ENCODE measurements at places on chromosomes 6 and 20.

- no peak for DNase-seq
Observed at GRCh38 chr6:79712144-79712543, 81.0 kb downstream of the SH3BGRL2 start.

- no peak for DNase-seq
Observed at GRCh38 chr6:166586424-166587156, at the start of gene RAMACL. TSS of gene RAMACL (minus strand) at chr6:166586678. CDS start at chr6:166586477, 201 bp downstream.

DNA sequence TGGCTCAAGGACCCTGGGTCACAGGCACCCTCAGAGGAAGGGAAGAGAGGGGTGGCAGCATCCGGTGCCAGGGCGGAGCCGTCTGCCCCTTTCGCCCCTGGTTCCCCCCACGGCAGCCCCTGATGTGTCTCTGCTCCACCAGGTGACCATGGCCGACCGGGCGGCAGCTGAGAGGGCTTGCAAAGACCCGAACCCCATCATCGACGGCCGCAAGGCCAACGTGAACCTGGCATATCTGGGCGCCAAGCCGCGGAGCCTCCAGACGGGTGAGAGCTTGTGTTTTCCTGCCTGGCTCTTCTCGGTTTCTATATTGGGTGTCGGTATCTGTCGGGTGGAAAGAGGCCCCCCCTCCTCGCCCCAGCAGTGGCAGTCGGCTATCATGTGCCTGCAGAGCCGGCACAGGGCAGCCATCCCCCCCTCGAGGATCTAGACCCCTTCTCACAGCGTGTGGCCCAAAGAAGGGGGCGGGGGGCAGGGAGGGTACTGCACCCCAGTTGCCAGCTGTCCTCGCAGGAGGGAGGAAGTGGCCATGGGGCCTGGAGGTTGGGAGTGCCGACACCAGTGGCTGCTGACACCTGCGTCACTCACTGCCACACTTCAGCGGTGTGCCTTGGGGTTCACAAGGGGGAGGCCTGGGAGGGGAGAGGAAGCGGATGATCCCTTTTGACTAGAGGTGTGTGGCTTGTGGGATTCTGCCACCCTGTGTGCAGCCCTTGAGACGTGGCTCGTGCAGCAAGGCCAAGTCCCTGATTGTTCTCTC lies 1.5 kb downstream of the RBM38 start:
- DNase-seq, result peak; percentile 48

DNA sequence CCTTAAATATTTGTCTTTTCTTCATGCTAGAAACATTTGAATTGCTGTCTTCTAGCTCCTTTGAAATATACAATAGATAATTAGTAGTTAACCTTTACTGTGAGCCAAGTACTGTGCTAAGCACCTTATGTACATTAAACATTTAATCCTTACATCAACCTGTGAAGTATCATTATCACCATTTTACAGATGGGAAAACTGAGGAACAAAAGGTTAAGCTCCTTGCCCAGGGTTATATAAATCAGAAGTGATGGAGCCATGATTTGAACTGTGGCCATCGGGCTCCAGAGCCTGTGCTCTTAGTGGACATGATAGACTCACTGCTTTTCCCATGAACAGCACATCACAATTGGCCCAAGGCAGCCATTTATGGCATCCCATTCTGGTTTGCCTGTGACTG lies 140.9 kb downstream of the UNC5CL start:
- DNase-seq, result no peak

DNA sequence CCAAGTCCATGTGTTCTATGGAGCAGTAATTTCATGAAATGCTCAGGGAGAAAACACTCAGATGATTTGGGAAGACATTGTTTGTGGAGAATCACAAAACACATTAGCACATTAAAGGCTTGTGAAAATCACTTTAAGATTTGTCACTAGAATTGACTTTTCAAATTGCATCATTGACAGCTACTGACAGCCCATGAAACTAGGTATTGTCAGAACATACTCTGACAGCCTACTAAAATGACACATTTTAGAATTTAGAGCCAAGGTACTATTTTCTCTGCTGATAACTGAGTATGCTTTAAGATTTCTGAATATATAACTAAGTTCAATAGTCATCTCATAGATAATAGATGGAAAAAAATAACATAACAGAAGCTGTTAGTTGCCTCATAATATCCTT lies 67.4 kb upstream of the FOXC1 start:
- no peak for DNase-seq

GRCh38 chr6:50962213-50962759 lies 143.6 kb downstream of the TFAP2B start:
- DNase-seq, result no peak

- no peak for DNase-seq
Observed at GRCh38 chr20:58921564-58921963, 59.5 kb upstream of the NELFCD start.

GRCh38 chr6:11412011-11412424 lies 125.5 kb upstream of the TMEM170B start:
- no peak for DNase-seq

DNA sequence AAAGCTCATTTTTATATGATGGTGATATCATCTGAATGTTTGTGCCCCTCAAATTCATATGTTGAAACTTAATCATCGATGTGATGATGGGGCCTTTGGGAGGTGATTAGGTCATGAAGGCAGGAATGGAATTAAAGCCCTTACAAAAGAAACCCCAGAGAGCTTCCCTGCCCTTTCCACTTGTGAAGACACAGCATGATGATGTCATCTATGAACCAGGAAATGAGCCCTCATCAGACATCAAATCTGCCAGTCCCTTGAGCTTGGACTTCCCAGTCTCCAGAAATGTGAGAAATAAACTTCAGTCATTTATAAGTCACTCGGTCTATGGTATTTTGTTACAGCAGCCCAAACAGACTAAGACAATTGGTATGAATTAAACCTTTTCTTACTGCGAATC lies 153.1 kb downstream of the MYB start:
- DNase-seq, result no peak

DNA sequence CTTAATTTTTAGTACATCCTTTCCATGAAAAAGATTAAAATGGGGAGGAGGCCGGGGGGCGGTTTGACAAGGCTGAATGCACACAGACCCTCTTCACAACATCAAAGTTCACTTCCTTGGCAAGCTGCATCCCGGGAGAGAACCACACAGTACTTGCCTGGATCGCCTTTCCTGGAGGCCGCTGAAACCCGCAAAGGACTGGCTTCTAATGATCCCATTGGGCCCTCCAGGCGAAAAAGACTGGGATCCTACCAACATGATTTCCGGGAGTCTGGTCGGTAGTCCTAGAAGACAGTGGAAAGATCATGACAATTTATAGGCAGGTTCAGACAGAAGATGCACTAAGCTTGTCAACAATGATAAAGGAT lies 60.2 kb downstream of the RIPOR2 start:
- no peak for DNase-seq

DNA sequence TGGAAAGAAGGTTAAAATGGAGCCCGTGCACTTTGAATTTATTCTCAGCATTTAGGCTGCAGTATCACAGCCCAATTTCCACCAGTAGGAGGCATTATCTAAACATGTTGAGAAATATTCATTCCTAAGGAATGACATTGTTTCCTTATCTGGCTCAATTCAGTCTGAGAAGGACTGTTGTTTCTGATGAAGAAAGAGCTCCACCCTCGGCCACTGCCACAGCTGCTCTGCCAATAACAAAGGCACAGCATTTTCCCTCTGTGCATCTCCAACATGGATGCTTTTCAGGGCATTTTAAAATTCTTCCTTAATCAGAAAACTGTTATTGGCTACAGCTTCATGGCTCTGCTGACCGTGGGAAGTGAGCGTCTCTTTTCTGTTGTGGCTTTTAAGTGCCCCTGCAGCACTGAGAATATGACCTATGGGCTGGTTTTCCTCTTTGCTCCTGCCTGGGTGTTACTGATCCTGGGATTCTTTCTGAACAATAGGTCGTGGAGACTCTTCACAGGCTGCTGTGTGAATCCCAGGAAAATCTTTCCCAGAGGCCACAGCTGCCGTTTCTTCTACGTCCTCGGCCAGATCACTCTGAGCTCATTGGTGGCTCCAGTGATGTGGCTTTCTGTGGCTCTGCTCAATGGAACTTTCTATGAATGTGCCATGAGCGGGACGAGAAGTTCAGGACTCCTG lies at the start of gene CALHM5:
CALHM5 (plus strand) TSS at position 216 of the 687 bp plus-strand sequence; CDS start at position 274, 58 bp downstream.
- DNase-seq, result peak; percentile 29

DNA sequence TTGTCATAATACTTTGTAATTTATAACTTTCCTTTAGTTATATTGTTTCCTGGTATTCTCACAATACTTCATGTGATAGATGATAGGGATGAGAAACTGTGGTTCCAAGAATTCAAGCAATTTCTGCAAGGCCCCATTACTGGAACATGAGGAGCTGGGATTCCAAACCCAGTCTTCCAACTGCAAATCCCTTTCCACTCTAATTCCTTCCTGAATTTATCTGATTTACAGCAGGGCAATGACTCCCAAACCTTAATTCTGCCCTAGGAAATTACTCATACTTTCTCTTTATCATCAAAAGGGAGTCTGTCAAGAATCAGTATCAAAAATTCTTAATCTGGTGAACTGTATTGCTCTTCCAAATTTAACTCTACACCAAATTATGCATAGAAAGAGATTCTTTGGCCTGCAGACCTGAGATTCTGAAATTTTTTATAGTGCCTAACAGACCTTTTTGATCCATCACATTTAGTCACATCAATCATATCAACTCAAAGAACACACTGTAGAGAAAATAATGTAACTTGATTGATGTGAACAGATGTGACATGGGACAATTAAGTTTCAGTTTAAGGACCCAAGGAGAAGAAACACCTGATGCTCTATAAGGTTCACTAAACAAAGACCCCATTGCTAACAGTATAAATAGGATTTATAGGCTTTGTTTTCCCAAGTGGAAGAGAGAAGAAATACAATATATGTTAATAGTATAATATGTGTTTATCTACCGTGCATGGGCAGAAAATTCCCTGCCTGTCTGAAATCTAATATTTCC lies 41.5 kb upstream of the GJA1 start:
- DNase-seq, result no peak

GRCh38 chr6:1576711-1577110 lies 33.0 kb upstream of the FOXC1 start:
- DNase-seq, result no peak

DNA sequence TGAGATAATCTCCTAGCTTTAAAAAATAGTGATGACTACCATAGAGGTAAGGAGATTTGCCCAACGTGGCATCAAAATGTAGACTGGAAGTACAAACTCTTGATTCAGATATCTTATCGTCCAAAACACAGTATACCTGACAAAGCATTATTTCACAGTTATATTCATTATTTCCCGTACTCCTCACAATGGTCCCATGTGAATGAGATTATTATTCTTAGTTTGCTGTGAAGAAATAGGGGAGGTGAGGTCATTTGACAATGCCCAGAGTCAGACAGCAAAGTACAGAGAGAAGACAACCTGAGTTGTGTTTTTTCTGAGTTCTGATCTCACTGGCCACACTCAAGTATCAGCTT lies 1.2 kb upstream of the TFB1M start:
- DNase-seq, result no peak

DNA sequence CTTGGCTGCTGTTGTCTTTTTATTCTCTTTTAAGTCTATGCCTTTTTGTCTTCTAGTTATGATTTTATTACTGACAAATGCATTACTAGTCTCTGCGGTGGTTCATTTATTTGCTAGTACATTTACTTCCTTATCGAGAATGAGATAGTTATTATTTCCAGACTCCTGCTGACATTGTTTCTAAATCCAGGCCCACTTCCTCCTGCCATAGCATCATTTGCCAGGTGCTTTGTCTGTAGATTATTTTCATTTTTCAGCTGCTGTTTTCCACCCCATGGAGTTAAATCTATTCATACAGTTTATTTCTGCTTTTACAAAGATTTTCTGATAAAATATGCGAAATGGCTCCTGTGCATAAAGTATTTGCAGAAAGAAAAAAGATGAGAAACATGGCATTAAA lies 459.7 kb downstream of the MMUT start:
- no peak for DNase-seq

DNA sequence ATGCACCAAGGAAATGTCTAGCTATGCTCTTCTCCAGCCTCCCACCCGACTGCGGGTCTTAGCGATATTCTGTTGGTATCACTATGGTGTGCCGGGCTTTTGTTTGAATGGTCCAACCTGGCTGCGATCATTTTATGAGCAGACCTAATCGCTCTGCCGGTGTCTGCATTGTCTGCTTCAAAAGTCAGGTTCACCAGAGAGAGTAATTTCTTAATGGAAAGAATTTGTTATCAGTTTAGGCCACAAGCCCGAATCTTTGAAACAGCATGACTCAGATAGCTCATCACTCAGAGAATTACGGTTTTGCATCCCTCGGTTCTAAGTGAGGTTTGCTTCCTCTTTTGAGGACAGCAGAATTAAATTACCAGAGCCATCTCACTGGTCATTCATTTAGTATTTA lies 521.0 kb upstream of the ARID1B start:
- no peak for DNase-seq

- DNase-seq, result no peak
Observed at GRCh38 chr6:130853555-130854183, 26.5 kb downstream of the SMLR1 start.

GRCh38 chr20:13927171-13927570 lies 63.2 kb downstream of the SEL1L2 start:
- DNase-seq, result no peak

DNA sequence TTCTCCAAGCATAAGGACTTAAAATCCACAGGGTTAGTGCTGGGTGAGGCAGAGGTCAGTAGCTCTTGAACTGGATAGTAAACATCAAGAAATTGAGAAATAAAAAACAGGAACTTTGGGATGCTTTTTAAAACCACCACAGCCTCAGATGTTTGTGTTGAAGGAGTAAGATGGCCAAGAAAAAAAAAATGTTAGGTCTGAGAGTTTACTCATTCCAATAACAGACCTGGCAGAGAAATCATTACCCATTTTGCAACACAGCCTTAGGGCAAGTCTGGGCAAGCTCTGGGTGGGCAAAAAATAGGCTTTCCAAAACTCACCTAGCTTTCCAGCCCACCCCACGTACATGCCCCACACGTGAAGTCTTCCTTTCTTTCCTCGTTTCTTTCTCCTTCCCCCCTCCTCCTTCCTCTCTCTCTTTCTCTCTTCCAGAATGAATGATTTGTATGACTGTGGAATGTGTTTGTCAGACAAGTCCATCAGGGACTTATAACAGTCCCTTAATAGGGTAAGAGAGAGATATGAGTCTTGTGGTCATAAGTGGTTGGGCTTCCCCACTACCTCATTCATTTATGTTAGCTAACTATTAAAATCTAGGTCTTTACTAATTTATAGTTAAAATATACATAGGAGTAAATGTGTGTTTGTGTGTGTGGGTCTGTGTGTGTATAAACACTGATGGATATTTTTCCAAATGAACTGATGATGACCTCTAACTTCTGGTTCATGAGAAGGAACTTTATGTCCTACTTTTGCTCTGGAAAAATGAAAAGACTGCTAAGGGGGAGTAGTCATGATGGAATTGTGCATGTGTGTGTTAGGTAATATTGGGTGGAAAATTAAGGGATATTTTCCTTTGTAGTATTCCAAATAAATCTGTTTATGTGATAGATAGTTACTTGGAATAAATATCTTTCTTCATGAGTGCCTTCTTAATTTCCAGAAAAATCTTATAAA lies 18.0 kb upstream of the DSE start:
- DNase-seq, result no peak

- DNase-seq, result peak; percentile 25
Observed at GRCh38 chr6:40894962-40895799, 143.8 kb downstream of the UNC5CL start.

- no peak for DNase-seq
Observed at GRCh38 chr6:107228754-107229153, 113.4 kb upstream of the BEND3 start.

Measured in Ammon's horn (tissue), 1 donor.